Ascending aorta (tissue), 2 donors: ENCODE measurements at places on chromosomes 11 and 22.

DNA sequence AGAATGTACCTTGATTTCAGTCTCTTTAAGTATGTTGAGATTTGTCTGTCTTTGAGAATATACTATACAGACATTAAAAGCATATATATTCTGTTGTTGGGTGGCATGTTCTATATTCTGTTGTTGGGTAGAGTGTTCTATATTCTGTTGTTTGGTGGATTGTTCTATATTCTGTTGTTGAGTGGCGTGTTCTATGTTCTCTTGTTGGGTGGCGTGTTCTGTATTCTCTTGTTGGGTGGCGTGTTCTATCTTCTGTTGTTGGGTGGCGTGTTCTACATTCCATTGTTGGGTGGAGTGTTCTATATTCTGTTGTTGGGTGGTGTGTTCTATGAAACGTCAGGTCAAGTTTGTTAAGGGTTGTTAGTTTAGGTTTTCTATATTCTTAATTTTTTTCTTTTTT lies 27.1 kb upstream of the CTTN start:
- DNase-seq: no peak

GRCh38 chr22:47369020-47369419 lies 606.6 kb downstream of the TBC1D22A start:
- peak; percentile 34 for DNase-seq

DNA sequence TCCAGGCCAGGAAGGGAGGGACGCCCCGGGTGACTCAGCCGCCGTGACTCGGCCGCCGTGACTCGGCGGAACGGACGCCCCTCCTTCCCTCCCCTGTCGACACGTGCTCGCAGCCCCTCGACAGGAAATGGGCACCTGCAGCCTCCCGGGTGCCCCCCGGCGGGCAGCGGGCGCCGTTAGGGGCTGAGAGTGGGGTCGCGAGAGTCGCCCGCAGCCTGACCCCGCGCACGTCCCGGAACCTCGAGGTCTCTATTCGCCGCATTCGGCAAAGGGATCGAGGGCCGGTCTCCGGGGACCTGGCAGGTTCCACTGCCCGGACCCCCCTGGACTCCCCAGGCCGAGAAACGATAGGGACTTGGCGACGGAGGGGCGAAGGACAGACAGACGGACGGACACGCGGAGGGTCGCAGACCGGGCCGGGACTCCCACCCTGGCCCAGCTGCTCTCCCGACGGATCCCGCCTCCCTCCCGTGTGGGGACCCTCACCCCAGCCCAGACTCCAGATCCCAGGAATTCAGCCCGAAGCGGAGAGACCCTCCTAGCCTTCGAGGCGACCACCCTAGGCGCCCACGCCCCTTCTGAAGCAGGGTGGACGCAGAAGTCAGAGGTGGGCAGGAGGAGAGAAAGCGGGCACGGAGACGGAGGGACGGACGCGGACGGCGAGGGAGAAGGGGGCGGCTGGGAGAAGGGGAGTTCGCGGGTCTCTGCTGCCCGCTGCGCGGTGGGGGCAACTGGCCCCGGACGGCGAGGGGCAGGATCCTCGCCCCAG lies 648 bp downstream of the FOSL1 start:
- no peak for DNase-seq

DNA sequence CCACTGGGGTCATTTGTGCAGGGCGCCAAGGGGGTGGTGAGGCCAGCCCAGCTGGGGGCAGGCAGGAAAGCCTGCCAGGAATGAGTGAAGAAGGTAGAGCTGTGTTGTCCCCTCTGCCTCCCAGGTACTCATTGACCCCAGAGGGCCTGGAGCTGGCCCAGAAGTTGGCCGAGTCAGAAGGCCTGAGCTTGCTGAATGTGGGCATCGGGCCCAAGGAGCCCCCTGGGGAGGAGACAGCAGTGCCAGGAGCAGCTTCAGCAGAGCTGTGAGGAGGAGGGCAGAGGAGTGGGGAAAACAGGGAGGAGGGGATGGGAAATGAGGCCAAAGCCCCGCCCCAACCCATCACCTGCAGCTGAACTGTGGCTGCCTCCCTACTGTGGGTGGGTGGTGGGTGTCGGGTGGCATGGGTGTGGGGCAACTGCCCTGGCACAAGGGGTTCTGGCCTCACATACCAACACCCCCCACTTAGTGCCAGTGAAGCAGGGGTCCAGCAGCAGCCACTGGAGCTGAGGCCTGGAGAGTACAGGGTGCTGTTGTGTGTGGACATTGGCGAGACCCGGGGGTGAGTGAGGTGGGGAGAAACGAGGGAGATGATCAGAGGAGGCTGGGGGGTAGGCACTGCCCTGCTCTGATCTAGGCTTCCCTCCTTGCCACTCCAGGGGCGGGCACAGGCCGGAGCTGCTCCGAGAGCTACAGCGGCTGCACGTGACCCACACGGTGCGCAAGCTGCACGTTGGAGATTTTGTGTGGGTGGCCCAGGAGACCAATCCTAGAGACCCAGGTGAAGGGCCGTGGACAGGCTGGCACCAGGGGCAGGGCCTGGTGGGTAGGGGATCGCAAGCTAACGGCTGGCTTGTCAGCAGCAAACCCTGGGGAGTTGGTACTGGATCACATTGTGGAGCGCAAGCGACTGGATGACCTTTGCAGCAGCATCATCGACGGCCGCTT lies 3.0 kb downstream of the MUS81 start:
- no peak for DNase-seq

GRCh38 chr11:76212086-76213035 lies 6.1 kb upstream of the WNT11 start:
- DNase-seq: no peak

- DNase-seq: no peak
These were observed 210.5 kb downstream of the CTTN start for GRCh38 chr11:70608568-70609470.

- no peak for DNase-seq
These were observed 39.1 kb upstream of the CREB3L1 start for GRCh38 chr11:46238078-46238966.

GRCh38 chr11:8754241-8754640 lies 71.6 kb downstream of the RPL27A start:
- no peak for DNase-seq

DNA sequence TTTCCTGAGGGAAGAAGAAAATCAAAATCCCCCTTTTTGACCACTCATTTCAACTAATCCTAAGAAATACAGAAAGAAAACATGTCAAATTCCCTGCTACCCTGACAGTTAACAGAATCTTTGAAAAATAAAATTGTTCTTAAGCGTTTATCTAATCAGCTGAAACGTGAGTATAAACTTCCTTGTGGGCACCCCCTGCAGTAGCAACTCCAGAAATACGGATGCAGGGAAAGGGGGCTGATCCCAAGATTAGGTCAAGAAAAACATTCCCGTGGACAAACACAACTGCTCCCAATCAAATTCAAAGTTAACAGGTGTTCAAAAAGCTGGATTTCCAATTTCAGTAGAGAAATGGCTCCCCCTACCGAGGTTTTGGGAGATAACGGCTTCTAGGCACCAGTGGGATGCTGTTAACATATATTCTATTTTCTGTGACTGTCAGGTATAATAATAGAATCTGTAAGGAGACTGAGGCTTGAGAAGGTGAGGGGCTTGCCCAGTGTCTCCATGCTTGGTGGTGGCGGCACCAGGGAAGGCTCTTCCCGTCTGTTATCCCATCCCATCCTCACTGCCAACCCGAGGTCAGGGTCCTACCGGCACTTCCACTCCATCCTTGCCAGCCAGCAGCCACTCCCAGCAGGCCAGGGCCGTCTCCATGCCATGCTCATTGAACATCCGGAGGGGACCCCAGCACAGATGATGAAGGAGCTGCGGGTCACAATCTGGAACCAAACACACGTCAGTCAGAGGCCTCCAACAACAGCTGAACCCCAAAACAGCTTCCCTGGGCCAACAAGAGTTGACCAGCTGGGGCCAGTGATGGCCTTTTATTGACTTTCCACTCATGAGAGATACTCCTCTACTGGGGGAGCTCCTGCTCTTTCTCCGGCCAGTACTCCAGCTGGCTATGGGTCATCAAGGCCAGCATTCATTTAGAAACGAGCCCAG lies 32.0 kb upstream of the SERPIND1 start:
- no peak for DNase-seq

- DNase-seq: no peak
These were observed 8.9 kb upstream of the SYT8 start for GRCh38 chr11:1825785-1826451.

- no peak for DNase-seq
These were observed 91.5 kb upstream of the YWHAH start for GRCh38 chr22:31852691-31853421.

- DNase-seq: no peak
These were observed 30.0 kb upstream of the TCF20 start for GRCh38 chr22:42300259-42301076.

GRCh38 chr11:69732910-69733309 lies 29.1 kb upstream of the FGF19 start:
- DNase-seq: no peak

GRCh38 chr11:87417951-87418350 lies 380.2 kb downstream of the TMEM135 start:
- no peak for DNase-seq

DNA sequence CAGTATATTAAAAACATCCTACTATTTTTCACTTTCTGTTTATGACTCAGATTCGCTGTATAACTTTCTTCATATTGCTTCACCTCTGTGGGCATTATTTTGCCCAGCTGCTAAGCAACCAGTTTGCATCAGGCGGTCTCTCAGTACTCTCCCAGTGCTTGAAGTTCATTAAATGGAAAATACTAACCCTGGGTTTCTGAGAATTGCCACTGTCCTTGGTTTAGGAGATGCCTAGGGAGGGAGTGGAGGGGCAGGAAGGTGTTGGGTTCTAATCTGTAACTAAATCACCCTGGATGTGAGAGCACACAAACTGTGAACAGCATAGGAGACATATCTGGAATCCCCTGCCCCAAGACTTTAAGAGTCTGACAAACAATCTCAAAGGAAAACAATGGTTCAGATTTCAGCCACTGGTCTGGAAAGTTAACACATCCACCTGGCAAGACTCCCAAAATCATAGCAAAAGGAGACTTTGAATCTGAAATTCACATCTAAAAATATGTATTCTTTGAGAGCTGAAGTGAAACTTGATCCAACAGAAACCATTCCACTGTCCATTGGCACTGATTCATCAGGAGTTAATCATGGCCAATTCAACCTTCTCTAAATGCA lies 540.0 kb downstream of the SOX6 start:
- peak; percentile 16 for DNase-seq

DNA sequence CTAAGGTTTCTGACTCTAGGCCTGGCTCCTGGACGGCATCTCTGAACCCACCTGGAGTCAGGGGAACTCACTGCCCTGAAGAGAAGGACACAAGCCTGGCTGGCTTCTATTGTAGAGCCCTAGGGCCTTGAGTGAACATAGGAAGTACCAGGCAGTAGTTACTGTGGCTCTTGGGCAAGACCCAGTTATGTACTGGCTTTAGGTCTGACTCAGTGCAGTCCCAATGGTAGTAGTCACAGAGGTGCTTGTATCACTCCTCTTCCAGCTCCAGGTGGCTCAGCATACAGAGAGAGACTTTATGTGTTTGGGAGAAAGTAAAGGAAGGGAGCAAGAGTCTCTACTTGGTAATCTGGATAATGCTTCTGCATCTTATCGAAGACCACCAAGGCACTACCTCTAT lies 13.9 kb upstream of the PAK1 start:
- no peak for DNase-seq

- DNase-seq: no peak
These were observed 51.8 kb upstream of the KIRREL3 start for GRCh38 chr11:127052404-127052803.

DNA sequence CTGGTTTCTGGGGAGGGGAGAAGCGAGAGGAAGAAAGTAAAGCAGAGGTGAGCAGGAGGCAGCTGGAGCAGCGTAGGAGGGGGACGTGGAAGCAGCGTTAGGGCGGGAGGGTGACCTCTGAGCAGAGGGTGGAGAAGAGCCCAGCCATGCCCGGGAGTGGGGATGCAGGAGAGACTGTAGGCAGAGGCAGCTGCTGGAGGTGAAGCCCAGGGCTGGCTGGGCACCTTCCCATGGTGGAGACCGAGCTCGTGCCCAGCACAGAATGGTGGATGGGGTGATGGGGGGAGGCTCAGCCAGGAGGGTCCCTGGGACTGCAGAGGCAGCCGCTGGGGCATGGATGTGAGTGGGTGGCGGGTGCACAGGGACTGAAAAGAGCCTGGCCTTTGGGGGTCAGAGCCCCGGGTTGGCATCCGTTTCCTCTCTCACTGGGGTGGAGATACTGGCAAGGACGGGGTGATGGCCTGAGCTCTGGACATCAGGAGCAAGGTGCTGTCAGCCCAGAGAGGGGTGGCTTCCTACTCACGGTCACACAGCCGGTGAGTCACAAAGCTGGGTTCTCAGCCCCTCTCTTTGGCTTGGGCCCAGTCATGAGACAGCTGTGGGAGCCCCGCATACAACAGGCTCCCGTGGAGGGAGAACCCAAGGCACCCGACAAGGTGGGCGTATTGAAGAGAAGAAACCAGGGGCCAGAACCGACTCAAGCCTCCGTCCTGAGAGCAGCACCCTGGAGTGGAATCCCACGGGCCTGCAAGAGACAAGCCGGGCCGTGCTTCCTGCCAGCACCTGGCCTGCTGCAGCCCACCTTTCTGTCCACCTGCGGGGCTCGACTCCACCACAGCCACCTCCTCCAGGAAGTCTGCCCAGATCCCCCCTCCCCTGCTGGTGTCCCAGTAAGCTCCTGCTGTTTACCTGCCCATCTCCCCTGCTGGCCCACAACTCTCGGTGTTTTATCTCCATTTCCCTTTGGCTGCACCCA lies 45.8 kb upstream of the FGF3 start:
- no peak for DNase-seq

- no peak for DNase-seq
These were observed 64.6 kb downstream of the TRIM44 start for GRCh38 chr11:35727140-35727539.

GRCh38 chr22:47452184-47452583 lies 689.7 kb downstream of the TBC1D22A start:
- no peak for DNase-seq

- DNase-seq: no peak
These were observed 51.2 kb upstream of the MYO18B start for GRCh38 chr22:25690798-25691197.

DNA sequence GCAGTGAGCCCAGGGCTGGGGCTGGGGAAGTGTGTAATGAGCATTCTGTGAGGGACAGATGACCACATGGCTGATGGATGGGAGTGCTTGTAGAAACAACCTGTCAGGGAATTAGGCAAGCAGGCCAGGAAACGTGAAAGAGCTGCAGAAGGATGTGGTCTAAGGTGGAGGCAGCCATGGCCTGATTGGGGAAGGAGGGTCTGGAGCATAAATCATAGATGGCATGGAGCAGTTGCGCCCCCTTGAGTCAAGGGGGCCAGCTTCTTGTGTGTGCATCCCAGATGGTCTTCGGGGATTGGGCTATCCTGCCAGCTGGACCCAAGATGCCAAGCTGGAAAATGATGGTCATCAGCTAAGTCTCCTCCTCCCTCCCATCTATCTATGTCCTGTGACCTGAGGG lies 119.4 kb upstream of the CLPB start:
- no peak for DNase-seq
